ENCODE measurements at places on chromosomes 4 and X. TPM values are rescaled to one million over a fixed set of nuclear protein-coding genes. Genes with fewer than 3 reads are reported as not detected.

Gene PNPLA4
- not detected for total RNA-seq

GRCh38 chr4:79022529-79022928 lies 83.3 kb upstream of the PAQR3 start:
- DNase-seq: no peak

DNA sequence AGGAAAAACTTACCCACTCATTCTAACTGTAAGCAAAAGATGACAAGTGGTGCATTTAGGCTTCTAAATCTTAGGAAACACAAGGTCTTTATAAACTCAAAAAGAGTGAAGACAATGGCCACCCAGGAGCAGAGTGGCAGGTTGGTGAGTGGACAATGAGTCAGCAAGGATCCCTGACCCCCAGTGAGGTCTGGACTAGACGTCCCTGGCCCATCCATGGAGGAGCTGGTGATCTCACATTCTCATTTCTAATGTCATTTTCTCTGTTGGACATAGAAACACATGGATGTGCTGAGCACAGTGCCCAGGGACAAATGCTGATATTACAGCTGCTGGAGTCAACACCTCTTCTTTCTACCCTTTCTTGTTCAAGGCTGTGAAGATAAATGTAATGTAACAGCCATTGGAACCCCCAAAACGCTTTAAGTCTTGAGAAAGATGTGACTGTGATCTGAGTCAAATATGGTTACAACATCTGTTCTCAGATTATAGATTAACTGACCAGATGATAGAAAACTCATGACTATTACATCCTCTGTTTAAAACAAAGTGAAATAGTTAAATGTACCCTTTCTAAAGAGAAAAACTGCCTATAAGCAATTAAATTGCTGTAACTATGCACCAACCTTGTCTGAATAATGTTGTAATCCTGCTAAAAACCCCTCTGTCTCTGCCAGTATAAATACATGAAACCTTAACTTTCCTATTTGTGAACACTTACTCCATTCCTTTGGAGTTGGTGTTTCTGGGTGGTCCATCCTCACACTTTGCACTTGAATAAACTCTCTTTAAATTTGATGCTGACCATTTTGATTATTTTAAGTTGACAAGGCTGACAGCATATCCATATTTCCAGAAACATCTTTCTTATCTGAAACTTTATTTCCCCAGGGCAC lies 92.7 kb downstream of the USP46 start:
- DNase-seq: no peak

DNA sequence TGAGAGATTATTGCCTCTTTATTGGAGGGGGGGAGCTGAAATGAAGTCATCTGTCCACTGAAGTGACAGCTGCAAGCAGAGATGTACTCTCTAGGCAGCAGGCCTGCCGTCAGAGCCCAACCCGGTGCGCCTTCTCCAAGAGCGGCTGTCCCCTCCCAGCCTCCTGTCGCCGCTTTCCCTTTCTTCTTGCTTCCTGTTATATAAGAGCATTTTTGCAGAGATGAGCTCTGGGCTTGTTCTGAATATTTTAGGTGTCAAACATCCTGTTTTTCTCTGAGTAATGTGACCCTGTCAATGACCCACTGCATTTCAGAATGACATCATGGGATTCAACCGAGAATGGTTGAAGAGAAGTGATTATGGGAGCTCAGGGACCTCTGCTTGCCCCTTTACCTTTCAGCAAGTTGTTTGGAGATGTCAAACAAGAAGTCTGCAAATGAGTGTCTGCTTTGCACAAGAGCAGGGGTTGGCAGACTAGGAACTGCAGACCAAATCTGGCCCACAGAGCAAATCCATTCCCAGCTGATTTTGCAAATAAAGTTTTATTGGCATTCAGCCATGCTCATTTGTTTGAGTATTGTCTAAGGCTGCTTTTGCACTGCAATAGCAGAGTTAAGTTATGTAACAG lies 79.9 kb downstream of the SLC9A6 start:
- DNase-seq: peak; percentile 3

- no peak for DNase-seq
Measured at GRCh38 chrX:33909836-33910235, 222.3 kb downstream of the FAM47A start.

Gene GAGE1
- total RNA-seq: not detected

GRCh38 chr4:54005475-54005874 lies 58.9 kb downstream of the CHIC2 start:
- no peak for DNase-seq

DNA sequence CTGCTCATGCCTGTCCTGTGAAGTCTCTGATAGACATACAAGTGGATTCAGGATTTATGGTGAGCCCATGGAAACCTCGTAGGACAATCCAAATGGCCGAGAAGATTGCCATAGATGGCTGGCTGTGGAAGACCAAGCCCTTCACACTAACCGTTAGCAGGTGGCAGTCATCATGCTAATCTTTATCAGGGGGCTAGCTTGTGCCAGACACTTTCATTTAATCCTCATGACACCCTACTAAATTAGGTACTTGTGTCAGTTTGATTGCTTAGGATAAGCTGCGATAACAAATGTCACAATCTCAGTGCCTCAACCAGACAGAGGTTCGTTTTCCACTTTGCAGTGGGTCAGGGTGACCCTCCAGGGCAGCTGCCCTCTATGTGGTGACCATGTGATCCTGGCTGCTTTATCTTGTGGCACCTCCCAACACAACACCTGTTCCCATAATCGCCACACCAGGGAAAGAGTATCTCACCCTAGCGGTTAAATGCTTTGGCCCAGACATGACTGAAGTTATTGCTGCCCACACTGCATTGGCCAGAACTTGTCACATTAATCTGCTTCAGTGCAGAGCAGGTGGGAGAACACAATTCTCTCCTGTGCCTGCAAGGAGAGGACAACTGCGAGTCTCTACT lies 60.8 kb downstream of the REPS2 start:
- no peak for DNase-seq

DNA sequence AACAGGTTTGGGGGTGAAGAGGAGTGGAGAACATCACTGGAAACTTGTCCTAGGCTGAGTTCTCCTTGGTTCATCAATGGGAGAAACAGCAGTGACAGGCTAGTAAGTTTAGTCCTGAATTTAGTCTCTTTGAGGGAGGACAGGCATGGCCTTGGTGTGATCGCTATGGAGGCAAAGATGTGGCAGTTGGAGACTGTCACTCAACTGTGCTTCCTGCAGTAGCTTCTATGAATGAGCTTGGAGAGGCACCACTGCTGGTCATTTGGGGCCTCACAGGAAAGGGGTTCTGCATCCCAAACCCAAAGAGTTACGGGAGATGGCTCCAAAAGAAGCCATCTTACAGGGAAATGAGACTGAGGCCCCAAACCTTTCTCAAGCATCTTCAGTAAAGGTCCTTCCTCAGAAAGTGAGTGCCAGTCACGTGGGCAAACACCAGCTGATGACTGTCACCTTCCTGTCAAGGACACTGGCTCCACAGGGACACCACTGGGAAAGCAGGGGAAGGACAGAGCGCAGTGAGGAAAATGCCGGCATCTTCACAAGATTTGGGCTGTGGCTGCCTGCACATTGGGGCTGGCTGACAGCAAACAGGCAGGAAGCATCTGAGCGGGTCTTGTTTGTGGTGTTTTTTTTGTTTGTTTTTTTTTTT lies 7.2 kb downstream of the MRFAP1 start:
- no peak for DNase-seq

Gene RASSF6
- not detected for total RNA-seq

GRCh38 chr4:80033581-80033980 lies 39.4 kb downstream of the ANTXR2 start:
- no peak for DNase-seq

GRCh38 chr4:89751416-89751815 lies 85.5 kb downstream of the SNCA start:
- DNase-seq: no peak

- no peak for DNase-seq
Measured at GRCh38 chr4:5572751-5573150, 135.6 kb downstream of the EVC2 start.

DNA sequence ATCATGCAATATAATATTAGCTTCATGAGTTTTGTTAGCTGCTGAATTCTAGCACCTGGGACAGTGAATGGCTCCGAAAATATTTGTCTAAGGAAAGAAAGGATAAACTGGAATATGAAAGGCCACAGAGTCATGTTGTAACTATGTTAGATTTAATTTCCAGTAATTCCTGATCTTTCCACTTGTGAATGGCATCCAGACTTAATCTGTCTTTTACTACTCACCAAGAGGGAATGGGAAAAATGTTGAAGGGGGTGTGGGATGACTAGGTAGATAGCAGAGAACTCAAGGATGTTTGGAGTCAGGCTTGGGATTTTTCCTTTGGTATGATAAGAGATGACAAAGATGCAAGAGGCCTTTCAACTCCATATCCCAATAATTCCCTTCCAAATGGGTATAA lies 9.4 kb downstream of the ADH6 start:
- DNase-seq: no peak

GRCh38 chrX:77174680-77175519 lies 272.3 kb upstream of the FGF16 start:
- peak; percentile 18 for DNase-seq

Gene CDX4
- not detected for total RNA-seq

GRCh38 chrX:156001667-156002021 lies 4.1 kb downstream of the IL9R start:
- DNase-seq: no peak

DNA sequence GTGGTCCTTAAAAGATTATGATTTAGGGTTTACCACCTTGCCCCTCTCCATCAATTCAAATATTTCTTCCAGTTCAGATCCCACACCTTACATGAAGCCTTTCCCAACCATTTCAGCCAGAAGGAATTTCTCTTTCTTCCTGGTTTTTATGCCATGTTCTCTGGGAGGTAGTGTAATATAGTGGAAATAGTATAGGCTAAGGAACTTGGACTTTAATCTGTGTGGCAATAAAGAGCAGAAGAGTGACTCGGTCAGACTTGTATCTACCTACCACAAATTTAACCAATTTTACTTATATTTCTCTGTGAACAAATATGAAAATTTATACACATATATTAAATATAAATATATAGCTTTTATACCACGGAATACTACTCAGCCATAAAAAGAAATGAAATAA lies 18.4 kb upstream of the CISD2 start:
- DNase-seq: no peak

Gene TMSB15A
- total RNA-seq: not detected

- no peak for DNase-seq
Measured at GRCh38 chrX:37816766-37817165, 30.6 kb downstream of the DYNLT3 start.

DNA sequence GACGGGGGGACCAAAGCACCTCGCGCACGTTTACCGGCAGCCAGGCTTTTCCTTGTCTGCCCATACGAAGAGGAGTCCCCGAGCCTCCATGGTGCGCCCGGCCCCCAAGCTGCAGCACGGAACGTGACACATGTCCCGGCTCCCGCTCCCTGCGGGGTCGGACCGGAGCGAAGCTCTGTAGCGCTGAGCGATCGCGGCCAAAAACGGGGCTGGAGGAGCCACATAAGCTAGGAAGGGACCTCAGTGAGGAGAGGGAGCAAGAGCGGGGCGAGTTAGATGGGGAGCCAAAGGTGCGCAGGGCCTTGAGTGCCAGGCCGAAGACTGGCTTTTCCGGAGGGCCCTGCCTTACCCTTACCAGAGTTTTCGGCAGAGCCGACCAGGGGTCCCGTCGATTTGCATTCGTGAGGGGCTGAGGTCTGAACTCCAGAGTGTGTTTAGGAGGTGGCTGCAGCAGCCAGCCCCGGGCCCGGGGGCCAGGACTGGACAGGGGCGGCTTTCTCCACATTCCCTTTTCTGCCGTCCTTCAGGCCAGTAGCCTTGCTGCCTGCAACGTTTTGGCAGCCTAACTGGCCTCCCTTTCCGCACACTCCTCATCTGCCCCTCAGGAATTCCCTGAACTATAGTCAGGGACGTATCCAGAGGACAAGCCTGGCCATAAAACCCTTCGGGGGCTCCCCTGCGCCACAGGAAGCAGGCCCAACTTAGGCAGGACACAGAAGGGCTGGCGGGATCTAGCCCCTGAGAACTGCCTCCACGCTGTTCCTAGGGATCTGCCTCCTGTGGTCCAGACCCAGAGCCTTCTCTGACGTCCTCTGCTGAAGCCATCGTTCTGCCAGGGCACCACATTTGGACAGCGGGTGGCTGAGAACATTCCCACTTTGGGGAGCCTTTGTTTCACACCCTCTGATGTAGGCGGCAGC lies 689 bp downstream of the SSR4 start:
- DNase-seq: no peak

- DNase-seq: peak; percentile 85
Measured at GRCh38 chrX:45771114-45771513, 570.4 kb upstream of the DIPK2B start.

DNA sequence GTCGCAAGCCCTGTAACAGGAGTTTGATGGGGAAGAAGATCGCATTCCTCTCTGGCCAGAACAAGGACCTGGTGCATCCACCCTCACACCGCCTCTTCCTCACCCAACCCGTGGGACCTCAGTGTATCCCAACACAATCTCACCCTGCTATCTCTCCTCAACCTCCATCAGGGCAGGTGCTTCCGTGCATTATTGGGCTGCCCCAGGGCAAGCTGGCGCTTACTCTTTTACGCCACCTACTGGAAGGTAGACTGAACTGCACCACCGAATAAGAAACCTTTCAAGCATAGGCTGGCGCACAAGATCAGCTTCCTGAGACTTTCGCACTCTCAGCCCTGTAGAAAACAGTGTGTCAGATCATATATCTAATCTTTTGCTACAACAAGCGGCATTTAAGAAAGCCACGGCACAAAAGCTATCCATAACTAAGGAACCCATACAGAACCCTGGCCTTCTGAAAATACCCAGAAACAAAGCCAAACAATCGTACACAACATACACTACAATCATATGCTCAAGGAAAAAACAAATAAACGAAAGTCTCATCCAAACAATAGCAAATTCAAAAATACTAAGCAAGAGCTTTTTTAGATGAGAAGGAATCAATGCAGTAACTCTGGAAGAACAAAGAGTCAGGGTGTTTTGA lies 209.3 kb downstream of the UGT8 start:
- DNase-seq: peak; percentile 0

DNA sequence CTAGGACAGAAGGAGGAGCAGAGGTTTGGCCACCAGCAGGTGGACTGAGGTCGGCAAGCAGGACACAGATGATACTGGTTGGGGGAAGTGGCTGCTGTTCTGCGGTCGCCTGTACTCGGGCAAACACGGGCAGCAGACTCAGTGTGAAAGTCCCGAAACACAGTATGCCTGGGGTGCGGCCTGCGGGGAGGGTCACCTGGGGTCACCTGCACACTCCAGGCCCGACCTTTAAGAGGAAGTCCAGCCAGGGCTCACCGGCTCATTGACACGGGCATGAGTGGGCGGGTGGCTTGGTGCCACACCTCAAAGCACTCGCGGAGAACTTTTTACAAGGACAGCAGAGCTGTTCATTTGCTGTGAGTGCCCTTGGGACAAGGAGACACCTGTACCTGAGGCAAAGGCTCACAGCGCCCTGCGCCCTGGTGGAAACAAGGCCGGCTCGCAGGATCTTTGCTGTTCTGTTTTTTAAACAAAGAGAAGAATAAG lies 71.5 kb upstream of the MXD4 start:
- DNase-seq: no peak

DNA sequence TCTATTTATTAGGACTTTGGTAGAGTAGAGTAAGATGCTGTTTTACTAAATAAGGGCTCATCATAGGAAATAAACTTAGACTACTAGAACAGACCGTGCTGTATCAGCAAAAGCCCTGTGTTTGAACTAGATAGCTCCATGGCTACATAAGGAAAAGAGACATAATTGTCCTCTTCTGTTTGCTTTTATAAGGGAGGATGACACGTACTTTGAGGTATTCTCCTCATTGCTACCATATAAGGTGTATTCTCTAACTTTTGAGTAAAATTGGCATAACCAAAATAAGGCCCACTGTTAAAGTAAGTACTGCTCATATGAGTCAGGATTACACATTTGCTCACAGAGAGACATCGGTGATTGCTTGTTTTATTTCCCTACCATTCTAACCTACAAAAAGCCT lies 64.3 kb downstream of the PDLIM5 start:
- no peak for DNase-seq

Gene WDFY3
- total RNA-seq: 3.8 TPM

Gene CTSO
- 0.63 TPM for total RNA-seq

All from MG63 (cell line).